ENCODE measurements at places on chromosomes 2 and 18.

- peak; percentile 86 for DNase-seq
Observed at GRCh38 chr2:218354850-218355443, 1.7 kb upstream of the CATIP start.

DNA sequence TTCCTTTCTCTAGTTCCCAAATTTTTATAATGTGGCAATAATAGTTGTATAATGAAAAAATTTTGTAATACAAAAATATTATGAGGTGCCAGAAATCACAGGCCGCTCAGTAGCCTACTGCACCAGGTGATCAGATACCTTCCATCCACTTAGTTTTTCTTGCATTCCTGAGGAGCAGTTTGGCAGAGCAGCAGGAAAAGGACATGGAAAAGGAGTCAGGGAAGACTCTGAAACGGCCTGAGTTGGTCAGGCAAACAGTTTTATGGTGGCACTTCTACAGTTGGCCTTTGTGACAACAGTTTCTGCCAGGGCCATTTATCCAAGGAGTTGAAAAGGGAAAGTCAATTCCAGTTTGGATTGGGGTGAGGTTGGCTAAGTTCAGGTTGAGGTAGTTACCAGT is 165.4 kb upstream of the ALPP start:
- no peak for DNase-seq

DNA sequence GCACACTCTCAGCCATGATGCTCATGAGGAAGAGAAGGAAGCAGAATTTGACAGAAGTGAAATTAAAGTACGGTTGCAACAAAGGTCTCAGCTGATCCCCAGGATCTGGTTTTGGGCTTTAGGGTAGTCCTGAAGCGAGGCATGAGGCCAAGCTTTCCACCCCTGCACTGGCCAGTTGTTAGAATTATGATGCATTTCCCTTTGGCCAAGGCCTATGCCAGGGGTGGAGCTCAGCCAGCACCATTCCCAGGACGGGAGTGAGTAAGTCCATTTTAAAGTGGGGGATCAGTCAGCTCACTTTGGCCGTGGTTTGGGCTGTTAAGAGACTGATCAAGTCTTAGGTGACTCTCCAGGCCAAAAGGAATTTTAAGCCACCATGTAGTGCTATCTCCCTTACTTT is 314.5 kb upstream of the MMADHC start:
- DNase-seq, result no peak

DNA sequence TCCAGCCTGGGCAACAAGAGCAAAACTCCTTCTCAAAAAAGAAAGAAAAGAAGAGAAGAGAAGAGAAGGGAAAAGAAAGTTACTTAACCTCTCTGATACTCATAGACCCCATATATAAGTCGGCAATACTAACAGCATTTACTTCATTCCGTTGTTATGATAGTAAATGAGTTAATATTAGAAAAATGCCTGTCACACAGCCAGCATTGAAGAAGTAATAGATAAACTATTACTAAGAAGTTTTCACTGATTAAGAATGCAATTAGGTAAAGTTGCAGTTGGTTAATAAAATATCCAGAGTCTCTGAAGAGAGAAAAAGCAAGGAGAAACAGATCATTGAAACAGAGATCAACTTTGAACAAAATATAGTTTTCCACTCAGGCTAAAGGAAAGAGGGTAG is 161.3 kb upstream of the UBE2E3 start:
- DNase-seq, result no peak

- no peak for DNase-seq
Observed at GRCh38 chr2:387980-388421, 100.1 kb upstream of the ALKAL2 start.

- DNase-seq, result no peak
Observed at GRCh38 chr2:106703161-106703560, 182.8 kb downstream of the ST6GAL2 start.

GRCh38 chr2:47699533-47700215 is 83.3 kb upstream of the MSH6 start:
- no peak for DNase-seq

DNA sequence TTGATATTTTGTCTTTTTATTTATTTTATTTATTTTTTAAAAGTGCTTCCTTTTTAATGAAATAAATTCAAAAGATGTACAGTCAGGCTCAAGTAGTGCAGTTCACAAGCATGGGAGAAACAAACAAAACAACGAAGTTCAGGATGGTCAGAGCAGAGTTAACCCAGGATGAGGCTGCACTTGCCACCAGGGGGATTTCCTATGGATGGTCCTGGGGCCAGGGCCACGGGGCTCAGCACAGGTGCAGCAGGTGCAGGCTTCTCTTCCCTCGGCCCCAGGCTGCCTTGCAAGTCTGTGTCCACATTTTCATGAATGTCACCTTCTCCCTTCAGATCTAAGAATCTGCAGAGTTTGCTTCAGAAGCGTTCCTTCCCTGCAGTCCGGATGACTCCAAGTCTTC is 76.5 kb downstream of the CDCA7 start:
- DNase-seq, result no peak

DNA sequence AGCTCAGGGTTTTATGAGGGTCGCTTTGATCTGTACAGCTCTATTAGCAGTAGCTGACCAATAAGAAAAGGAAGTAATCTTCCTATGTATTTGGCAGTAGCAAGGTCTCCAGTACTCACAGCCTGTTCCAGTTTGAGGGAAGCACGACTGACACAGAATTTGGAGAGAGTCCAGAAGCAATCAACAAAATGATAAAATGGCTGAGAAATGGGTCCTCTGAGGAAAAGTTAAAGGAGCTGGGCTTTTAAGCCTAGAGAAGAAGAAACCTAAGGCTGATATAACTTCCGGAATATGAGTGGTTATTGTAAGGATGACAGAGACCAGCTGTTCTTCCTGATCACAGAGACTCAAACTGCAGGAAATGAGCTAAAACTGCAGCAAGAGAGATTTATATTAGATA is 382.8 kb downstream of the GPD2 start:
- DNase-seq, result no peak

DNA sequence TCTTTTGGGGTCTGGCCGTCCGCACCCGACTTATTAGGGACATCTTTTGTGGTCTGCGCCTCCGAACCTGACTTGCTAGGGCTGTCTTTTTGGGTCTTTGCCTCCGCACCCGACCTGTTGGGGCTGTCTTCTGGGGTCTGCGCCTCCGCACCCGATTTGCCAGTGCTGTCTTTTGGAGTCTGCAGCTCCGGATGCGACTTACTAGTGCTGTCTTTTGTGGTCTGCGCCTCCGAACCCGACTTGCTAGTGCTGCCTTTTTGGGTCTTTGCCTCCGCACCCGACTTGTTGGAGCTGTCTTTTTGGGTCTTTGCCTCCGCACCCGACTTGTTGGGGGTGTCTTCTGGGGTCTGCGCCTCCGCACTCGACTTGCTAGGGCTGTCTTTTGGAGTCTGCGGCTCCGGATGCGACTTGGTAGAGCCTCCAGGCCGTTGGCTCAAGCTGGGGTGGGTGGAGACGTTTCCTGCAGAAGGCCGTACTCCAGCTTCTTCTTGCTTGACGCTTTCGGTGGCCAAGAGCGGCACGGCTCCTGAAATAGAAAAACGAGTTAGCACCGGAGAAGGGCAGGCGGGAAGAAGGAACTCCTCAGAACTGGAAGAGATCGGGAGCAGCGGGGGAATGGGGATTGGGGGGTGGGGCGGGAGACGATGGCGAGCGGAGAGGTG is 498 bp downstream of the TGOLN2 start:
- DNase-seq, result no peak

DNA sequence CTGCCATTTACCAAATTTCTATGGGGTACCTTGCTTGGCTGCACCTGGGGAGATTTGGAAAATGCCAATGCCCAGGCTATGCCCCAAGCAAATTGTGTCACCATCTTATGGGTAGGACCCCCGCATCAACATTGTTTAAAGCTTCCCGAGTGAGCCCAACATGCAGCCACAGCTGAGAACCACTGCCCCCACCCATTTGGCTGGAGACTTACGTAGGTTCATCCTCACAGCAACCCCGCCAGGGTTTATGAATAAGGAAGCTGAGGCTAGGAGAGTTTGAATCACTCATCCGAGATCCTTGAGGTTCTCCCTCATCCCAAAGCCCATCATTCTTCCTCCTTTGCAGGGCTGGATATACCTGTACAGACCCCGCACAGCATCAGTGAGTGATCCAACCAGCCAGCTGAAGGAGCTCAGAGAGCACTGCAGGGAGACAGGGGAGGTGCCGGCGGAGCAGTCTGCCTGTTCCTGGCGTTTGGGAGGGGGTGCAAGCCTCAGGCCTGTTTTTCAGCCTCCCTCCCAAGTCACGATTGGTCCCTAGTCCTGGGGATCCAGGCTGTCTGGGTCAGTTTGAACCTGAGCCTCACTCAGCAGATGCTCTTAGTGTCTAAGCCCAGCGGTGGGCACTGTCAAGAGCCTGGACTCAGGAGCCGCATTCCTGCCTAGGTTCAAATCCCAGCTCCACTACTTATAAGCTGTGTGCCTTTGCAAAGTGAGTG is 164.9 kb downstream of the SMAD7 start:
- no peak for DNase-seq

- DNase-seq, result peak; percentile 14
Observed at GRCh38 chr2:11024259-11024645, 112.5 kb downstream of the KCNF1 start.

GRCh38 chr2:184507254-184507653 is 91.1 kb upstream of the ZNF804A start:
- DNase-seq, result no peak

DNA sequence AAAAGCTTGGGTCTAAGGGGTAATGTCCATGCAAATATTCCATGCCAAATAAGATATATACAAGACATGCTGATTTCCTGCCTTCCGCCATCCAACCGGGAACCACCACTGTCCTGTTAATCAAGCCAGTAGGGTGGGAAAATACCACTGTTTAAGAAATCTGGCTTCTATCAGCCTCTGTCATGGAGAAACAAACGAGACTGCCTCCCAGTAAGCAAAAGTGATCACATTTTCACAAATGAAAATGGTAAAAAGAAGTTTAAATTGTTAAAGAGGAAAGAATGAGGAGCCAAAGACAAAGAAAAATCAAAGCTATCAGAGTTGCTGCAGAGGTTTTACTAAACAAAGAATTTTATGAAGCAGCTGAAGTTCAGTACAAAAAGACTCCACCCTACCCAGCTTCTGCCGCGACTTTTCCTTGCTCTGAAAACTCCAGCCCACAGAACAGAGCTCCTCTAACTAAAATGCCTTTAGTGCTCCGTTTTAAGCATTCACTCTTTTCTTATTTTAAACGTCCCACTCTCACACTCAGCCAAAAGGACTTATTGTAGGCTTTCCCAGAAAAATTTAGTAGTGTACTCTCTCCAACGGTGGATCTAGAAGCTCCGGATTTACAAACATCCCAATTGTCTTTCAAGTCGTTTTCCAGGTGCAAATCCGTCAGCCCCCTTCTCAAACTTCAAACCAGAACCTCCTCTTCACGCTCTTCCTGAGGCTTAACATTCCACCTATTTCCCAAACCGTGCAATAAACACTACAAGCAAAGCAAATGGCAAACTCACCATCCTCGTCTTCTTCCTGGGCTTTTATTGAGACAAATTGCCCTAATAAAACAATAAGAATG is 613 bp downstream of the COL5A2 start:
- no peak for DNase-seq

DNA sequence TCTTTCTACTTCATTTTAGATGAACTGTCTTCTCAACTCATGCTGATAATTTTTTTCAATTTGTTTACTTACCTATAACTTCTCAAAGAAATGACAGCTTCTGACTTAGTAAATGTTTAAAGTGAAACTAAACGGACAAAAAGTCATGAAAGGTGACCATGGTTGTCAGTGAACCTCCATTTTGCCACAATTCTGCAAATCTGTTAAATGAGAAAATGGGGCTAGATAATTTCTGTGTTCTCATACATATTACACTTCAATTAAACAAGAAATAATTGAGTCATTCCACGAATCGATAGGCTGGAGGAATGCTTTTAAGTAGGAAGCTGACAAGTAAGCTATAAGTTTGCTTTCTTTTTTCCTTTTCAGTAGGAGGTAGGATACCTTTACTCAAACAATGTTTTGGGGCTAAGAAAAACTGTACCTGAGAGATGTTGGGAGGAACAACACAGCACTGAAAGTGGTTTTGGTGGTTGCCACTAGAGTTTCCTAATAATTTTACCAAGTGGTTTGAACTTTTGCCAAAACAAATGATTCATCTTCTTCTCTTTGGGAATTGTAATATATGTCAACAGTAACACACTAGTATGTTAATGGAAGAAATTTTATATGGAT is 17.1 kb downstream of the DYNAP start:
- DNase-seq, result no peak

- no peak for DNase-seq
Observed at GRCh38 chr2:69745035-69745434, 3.1 kb downstream of the ANXA4 start.

- no peak for DNase-seq
Observed at GRCh38 chr2:143937723-143938350, 582.1 kb downstream of the ZEB2 start.

DNA sequence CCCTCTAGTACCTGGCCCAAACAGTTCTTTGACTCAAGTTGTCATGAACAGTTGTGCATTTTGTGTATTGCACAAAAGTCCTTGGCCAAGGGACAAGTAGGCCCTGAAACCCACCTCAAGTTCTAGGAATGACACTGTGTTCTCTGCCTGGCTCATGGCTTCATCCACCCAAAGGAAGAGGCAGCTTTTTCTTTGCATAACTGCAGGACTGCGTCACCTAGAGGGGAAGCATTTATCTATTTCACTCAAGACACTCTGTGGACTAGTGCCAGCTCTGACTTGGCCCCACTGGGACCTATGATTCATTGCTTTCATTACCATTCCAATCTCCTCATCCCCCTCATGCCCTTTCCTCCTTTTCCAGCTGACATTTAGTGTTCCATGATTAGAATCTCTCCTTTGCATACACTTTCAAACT is 119.3 kb upstream of the SIX2 start:
- no peak for DNase-seq

DNA sequence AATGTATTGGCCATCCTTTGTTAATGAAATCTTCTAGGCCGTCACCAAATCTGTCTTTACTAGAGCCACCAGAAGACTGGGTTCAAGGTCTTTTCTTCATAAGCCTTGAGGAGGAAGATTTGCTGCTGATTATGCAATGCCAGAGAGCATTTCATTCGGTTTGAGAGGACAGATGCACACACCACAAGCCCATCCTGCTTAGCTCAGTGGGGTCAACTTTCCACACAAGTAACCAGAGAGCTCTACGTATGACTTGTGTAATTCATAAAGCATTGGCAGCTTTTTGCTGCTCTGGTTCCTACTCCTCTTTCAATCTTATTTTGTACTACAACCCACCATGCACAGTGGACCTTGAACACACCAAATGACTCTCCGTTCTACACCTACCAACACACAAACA is 106.9 kb downstream of the OSR1 start:
- DNase-seq, result no peak

- no peak for DNase-seq
Observed at GRCh38 chr18:46915800-46916550, 1.3 kb downstream of the PIAS2 start.

Data from HepG2 (cell line).